Left ventricle myocardium superior (tissue), 1 donor: ENCODE measurements at places on chromosomes 12 and 14.

GRCh38 chr12:88518863-88519403 lies 61.3 kb downstream of the KITLG start:
- DNase-seq = no peak

DNA sequence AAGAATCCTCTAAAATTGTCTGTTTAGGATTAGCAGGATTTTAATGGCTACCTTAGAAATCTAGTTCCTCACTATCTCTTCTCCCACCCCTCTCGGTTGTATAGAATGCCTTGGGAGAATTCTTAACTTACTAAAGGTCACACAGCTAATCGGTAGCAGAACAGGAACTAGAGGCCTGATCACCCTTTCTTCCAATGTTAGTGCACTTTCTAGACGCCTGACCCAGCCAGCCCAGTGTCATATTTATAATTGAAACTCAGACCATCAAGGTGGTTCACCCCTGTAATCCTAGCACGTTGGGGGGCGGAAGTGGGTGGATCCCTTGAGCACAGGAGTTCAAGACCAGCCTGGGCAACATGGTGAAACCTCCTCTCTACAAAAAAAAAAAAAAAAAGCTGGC lies 1.7 kb downstream of the TIGAR start:
- no peak for DNase-seq

DNA sequence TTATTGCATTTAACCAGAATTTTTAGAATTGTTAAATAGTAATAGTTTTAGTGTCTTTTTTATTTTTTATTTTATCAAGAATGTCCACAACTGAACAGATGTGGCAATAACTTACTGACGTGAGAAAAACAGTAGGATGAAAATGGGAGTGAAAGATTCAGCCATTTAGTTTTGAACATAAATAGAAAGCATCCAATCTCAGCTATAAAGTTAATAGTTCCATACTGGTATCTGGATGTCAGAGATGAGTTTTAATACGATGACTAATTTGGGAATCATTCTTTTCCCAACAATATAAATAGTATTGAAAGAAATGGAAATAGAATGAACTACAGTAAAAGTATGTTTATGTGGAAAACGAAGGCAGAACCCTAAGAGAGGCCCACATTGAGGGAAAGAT lies 159.4 kb downstream of the EPS8 start:
- no peak for DNase-seq

DNA sequence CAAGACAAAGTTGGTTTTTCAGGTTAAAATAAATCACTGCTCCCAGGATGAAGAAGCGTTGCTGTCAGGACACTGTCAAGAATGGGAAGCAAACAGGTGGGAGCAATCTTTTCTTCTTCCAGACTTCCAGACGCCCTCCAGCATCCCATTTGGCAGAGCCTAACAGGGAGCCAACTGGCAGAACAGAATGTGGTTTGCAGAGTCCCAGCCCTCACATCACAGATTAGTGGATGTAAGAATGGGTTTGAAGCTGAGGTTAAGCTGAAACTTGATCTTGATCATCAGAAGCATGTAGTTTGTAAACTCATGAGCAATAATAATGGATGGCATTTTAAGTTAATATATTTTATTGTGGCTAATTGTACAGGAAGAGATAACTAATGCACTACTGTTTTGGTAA lies 636.4 kb downstream of the SLC6A15 start:
- DNase-seq = no peak

- DNase-seq = no peak
Measured at GRCh38 chr14:23646648-23647549, 10.7 kb downstream of the DHRS2 start.

DNA sequence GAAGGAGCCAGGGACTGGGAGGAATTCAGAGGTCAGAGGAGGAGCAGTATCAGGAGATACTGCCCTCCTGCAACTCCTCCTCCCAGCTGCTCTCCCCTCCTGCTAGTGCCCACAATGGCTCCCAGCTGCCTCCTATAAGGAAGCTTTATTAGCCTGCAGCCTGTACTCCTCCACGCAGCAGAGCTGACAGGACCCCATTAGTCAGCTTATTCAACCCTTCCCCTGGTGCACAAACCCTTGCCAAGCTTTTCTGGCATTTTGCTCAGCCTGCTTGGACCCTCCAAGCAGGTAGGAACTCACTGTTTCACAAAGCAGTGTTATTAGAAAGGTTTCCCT lies 6.9 kb upstream of the AQP2 start:
- no peak for DNase-seq

- DNase-seq = no peak
Measured at GRCh38 chr14:102951799-102952198, 29.3 kb downstream of the AMN start.

- DNase-seq = no peak
Measured at GRCh38 chr14:20546877-20547276, 14.0 kb downstream of the RNASE9 start.

DNA sequence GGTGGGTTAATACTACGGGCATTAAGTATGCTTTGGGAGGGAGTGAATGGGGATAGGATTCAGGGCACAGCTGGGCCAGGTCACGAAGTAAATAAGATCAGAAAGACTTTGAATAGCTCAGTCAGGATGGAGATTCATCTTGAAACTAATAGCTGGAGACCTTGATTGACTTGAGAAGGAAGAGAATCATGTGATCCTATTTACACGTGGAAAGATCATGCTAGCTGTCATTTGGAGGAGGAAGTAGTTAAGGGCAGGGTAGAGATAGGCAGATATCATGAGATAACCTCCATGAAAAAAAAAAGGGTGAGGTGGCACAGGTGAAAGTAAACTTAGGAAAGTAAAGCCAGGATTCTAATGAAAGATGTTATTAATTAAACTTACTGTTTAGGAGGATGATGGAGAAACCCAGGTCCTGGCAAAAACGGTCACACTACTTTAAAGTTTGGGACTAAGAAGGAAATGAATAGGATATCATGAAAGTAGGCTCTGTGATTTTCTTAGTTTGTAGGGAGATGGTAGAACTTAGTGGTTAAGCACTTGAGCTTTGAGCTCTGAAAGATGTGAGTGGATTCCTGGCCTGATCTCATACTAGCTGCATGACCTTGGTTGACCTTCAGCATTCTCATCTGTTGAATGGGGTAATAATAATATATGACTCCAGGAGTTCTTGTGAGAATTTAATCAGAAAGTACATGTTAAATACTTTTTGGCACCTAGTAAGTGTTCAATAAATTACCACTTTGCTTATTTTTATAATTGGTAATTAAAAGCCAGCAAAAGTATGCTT lies 439.0 kb downstream of the NRXN3 start:
- no peak for DNase-seq

DNA sequence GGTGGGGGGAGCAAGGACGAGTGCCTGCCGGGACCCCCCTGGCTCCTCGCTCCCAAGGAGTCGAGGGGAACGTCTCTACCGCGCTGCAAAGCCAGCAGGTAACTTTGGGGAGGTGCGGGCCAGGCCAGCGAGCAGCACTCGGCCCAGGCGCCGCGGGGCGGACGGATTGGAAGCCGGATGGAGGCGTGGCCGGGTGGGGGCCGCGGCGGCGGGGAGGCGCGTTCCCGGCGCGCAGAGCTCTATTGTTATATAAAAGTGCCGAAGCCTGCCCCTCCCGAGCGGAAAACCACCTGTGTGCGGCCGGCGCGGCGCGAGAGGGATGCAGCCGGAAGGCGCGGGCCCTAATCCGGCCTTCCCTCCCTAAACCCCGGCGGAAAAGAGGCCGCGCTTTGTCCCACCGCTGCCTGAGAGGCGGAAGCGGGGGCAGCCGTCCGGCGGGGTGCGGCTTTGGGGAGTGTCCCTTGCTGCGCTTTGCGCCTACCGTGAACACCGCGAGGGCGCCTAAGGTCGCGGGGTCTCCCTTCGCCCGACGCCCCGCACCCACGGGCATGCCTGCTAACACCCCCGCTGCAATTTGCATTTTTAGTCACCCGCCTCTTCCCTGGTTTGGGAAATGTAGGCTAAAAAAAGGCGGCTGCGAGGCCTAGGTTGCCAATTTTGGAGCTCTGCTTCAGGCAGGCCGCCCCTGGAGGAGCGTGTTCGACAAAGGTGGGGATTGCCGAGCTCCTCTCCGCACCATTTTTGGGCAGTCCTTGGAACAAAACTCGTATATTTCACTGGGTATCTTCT lies 1.7 kb upstream of the DUSP6 start:
- DNase-seq = peak; percentile 92

GRCh38 chr12:83057436-83057835 lies 370.7 kb downstream of the TMTC2 start:
- no peak for DNase-seq

GRCh38 chr12:23670684-23671083 lies 278.8 kb downstream of the SOX5 start:
- DNase-seq = no peak

DNA sequence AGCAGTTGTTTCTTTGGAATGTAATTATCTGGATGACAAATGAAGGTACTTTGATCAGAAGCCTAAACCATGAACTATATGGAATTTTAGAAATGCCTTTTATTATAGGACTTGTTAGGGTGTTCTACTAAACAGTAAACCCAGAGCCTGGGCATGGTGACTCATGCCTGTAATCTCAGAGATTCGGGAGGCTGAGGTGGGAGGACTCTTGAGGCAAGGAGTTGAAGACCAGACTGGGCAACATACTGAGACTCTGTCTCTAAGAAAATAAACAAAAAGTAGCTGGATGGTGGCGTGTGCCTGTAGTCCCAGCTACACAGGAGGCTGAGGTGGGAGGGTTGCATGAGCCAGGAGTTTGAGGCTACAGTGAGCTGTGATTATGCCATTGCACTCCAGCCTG lies 23.9 kb downstream of the PALS1 start:
- no peak for DNase-seq

DNA sequence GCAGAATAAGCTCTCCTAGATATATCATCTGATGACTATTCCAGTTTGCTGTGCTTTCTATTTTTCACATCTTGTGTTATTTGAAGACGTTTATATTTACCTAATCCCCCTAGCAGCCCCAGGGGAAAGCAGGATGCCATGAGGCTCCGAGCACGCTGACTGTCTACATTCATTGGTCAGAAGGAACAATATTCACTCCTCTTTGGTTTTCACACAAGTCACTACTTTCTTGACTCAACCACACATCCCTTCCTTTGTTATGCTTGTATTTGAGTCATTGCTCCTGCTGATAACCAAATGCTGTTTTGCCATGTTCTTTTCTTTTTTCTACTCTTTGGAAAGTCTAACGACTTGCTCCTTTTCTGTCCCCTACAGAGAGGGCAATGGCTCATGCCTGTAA lies 86.5 kb upstream of the SLC38A2 start:
- DNase-seq = no peak

GRCh38 chr14:31927348-31927832 lies 149.7 kb upstream of the ARHGAP5 start:
- DNase-seq = peak; percentile 53

DNA sequence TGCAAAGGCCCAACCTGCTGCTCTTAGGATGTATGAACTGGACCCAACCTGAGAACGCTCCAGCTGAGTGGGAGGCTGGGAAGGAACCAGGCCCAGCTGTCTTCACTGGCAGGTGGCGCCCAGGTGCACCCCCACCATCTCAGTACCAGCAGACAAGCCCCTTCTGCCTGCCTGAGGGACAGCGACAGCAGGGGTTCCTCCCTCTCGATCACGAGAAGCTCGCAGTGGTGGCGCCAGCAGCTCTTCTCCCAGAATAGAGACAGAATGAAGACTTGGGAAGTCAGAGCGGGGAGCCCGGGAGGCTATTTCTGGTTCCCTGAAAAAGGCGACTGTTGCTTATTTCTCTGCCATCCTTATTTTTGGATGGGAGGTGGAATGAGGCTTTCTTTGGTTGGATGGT lies 46.5 kb downstream of the CHGA start:
- no peak for DNase-seq

- DNase-seq = no peak
Measured at GRCh38 chr14:101754893-101755292, 6.6 kb upstream of the PPP2R5C start.

- DNase-seq = no peak
Measured at GRCh38 chr14:35821564-35822411, 4.3 kb upstream of the BRMS1L start.

DNA sequence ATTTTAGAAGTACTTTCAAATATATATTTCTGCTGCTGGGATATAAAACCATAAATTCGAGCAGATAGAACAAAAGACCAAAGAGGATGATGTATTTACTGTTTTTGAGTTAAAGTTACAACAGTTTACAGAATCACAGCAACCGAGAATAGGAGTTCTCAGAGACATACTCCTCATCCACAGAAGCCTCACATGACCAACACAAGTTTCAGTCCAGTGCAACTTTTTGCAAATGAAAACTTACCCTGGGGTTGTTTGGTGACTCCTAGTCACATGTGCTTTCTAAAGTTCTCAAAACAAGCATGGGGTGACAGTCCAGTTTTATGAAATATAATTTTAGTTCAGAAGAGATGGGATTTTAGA lies 117.1 kb downstream of the PRKCH start:
- DNase-seq = no peak

DNA sequence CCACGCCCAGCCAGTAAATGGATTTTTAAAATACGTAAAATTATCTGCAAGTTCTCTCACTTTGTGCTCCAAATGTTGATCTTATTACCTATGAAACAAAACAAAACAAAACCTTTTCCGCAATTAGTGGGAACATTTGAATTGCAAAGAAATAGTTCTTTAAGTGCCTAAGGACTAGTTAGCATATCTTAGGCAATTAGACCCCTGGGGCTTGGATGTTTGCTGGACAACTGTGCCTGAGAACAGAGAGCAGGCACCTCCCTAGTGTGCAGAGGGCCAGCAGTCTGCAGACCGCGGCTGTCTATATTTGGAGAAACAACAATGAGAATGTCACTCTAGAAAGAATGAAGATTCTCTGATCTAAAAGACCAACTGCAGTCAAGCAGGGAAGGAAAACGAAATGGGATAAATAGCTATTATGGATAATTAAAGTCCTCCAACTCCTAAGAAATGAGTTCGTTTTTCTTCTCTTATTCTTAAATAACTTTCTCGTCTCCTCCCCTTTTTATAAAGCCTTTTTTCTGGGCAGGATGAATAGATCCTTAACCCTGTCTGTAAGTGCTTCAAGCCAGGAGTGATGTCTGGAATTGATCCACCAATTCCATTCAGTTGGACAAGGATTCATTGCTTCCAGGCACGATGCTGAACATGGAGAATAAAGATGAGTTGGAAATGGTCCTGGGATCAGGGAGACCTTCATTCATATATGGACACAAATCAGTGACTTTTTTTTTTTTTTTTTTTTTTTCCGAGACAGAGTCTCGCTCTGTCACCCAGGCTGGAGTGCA lies 16.2 kb downstream of the SLC17A8 start:
- DNase-seq = no peak

DNA sequence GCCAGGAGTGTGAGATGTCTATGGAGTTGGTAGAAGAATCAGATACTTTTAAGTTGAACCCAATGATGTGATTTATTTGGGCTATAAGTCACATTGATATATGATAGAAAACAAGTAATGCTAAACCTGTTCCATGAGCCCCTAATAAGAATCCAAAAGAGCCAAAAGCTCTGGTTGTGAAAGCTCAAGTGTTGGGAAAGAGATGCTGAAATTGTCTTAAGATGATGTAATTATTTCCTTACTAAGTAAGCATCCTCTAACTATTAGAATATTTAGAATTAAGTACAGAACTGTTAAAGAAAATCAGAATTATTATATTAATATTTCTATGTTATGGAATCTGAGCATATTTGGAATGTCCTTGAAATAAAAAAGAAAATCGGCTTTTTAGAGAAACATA lies 17.6 kb upstream of the SLC2A13 start:
- no peak for DNase-seq
